ENCODE measurements at places on chromosomes 1 and 21.

- DNase-seq = no peak
These were observed 66.7 kb upstream of the ANGPTL3 start for GRCh38 chr1:62530516-62531154.

GRCh38 chr21:46193829-46194373, 9.6 kb upstream of the SPATC1L start:
- no peak for DNase-seq

GRCh38 chr1:224753491-224753890, 137.4 kb downstream of the CNIH3 start:
- DNase-seq = no peak

DNA sequence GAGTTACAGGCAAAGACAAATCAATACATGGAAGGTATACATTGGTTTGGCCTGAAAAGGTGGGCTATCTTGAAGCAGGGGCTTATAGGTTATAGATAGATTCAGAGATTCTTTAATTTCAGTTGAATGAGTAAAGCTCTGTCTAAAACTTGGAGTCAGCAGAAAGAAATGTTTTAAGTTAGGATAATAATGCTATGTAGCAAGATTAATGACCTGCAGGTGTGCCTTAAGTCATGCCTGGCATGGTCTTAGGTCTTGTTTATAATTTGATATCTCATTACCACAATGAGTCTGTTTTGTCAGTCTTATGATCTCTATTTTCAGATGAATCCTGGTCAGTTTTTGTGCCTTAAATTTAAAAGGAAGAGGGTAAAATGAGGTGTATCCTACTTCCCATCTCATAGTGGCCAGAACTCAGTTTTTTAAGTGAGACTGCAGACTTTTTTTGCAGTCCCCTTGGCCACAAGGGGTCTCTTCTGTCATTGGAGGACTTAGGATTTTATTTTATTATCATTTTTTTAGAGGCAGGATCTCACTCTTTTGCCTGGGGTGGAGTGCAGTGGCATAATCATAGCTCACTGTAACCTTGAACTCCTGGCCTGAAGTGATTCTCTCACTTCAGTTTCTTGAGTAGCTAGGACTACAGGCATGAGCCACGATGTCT, 21.3 kb upstream of the PGBD2 start:
- no peak for DNase-seq

- DNase-seq = no peak
These were observed 5.6 kb upstream of the DEGS1 start for GRCh38 chr1:224177356-224177999.

DNA sequence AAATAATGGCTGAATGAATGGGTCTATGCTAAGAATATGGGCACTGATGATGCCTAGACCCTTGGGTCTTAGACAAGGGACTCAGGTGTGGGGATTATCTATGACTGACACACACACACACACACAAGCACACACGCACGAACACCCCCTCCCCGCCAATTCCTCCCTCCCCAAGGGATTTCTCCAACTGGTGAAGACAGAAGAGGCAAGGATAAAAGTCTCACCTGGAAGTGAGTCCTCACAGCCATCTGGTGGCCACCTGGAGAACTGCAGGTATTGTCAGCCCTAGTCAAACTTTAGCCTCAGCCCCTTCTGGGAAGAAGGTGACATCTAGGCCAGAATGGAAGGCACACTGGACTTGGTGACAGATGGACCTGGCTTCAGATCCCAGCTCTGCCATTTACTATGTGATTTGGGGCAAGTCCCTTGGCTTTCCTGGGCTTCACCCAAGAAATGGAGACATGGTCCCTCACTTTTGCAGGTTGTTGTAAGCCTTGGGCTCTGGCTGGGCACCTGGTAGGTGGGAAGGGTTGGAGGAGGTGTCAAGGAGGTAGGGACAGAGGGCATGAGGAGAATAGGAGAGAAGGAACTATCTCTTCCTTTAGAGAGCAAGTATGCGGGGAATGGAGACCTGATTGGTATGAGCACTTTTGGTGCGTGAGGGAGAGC, 4.0 kb upstream of the GPR3 start:
- peak; percentile 81 for DNase-seq

All from GM13977 (cell line).